ENCODE measurements at places on chromosomes 6 and 20.
A peak's percentile ranks its signal among the peaks of the same experiment; 100 is the strongest.

- no peak for ATAC-seq
These were observed 76.1 kb downstream of the SLC22A3 start for GRCh38 chr6:160424256-160424655.

DNA sequence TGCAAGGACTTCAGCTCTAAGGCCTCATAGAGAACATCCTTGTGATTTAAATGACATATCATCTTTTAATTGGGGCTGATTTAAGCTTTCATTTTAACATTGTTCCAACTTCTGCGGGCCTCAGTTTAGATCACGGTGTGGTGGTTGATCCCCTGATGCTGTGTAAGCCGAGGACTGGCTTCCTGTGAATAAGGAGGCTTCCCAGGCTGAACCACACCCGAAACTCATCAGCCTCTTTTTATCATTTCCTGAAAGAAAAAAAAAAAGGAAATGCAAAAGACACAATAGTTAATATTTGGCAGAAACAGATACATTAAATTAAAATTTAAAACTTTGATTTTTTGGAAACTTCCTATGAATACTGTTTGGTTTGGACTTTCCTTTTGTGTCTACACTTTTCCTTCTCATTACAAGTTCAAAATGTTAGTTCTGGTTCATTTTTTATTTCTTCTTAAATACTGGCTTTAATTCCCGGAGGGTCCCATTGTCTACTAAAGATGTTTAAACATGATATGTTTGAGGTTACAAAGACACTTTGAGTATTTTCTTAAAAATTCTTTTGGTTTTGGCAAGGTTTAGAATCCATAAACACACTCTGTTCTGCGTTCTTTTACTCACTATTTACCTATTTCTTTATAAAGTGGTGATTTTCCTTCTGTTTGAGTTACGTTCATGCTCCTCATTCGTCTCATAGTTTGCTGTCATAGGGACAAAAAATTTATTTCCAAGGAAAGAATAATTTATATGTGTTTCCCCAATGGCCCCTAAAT is 230.0 kb upstream of the SULF2 start:
- ATAC-seq = no peak

DNA sequence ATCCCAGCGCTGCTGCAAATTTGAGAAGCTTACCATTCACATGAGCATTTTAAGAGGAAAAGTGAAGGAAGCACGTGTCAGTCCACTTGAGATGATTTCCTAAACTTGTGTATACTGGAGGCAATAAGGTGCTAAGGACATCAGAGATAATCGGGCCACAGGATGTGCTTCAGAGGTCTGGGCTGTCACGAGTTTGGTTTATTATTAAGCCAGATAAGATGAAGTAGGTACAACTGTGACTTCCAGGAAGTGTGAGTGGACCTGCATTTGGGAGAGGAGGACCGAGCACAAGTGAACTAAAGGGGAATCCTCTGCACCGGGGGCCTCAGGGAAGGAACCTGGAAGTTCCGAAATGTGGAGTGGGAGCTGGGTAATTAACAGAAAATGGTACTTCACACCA is 1.4 kb downstream of the SAMD5 start:
- no peak for ATAC-seq

GRCh38 chr6:27865850-27866356 is 46.3 kb downstream of the OR2B2 start:
- no peak for ATAC-seq

- no peak for ATAC-seq
These were observed 80.0 kb upstream of the TNFAIP3 start for GRCh38 chr6:137787016-137787415.

GRCh38 chr6:89412071-89413005 is at the start of gene RRAGD:
TSS of gene RRAGD (minus strand) at chr6:89412273. CDS start at chr6:89411993, 280 bp downstream.
- peak; percentile 89 for ATAC-seq

DNA sequence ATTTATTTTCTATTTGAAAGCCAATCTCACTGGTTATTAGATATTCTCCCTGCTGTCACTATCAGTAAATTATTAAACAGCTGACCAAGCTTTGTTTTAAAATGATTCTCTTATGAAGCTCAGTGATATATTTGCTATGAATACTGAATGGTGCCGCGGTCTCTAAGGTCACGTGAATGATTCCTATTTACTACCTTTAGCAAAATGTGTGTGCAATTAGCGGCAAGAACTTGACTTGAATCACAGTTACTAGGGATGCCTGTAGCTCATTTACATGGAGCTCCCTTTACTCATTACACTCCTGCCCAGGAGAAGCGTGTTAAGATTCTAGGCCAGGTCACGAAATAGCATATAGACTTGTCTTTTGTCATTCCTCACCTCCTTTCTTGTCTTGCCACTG is 12.4 kb upstream of the PTPRT start:
- no peak for ATAC-seq

- no peak for ATAC-seq
These were observed 285.2 kb downstream of the FOXC1 start for GRCh38 chr6:1894954-1895353.

DNA sequence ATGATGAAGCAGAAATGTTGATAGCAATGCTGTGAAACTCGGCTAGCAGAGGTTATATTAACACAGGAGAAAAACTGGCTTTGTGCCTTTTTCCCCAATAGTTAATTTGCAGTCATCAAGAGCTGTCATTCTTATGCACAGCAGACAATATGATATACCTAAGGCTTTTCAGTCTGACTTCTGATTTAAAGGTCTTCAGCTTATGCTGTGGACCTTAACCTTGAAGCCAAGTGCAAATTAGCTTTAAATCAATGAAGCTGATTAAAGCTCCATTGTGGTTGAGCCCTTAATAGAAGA is 171.6 kb upstream of the ID4 start:
- ATAC-seq = no peak

GRCh38 chr20:43942667-43943285 is 28.1 kb downstream of the TOX2 start:
- ATAC-seq = peak; percentile 66

DNA sequence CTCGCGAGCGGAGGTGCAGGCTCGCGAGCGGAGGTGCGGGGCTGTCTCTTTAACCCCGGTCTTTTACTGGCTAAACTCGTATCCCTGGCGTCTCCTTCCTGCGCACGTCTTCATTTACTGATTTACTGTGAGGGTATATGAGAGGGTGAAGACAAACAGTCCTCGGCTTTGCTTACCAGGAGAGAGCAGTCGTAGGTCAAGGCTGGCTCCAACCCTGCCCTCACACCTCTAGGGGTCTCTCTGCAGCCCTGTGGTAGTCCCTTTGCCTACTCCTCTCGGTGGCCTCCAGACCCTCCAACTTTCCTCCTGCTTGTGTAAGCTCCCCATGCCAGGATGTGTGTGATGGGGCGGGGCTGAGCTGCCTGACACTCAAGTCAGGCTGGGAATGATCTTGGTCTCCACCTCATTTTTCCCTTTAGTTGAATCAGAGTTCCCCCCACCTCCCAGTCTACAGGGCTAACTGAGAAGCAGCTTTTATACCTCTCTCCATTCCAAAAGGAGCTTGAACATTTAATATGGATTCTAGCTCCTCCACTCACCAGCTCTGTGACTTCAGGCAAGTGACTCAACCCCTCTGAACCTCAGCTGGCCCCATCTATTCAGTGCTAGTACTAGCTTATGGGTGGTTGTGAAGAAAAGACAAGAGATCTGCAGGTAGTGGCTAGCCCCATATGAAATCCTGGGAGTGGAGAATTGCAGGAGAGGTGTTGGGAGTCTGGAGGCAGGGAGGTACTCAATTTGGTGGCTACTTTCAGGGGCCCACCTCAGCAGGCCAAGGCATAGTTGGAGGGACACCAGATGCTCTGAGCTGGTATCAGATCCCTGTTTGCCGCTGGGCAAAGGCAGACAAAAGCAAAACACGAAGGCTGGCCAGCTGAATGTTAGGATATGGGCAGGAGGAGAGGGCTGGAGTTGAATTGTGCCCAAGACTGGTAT is 902 bp downstream of the SLC29A1 start:
- ATAC-seq = peak; percentile 21

DNA sequence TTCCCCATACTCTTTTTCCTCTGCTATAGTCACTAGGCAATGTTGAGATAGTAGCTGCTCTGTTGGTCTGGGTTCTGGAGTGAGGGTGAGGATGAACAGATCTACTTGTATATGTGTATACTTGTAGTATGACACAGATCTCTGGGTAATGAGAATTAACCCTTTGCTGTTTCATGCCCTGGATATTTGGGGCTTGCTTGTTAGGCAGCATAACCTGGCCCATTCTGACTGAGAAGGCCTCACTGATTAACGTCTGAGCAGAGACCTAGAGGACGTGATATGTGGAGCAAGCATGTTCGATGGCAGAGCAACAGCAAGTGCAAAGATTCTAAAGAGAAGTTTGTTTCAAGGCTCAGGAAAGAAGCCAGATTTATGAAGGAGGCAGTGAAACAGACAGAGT is 94.4 kb downstream of the TRMT6 start:
- no peak for ATAC-seq

DNA sequence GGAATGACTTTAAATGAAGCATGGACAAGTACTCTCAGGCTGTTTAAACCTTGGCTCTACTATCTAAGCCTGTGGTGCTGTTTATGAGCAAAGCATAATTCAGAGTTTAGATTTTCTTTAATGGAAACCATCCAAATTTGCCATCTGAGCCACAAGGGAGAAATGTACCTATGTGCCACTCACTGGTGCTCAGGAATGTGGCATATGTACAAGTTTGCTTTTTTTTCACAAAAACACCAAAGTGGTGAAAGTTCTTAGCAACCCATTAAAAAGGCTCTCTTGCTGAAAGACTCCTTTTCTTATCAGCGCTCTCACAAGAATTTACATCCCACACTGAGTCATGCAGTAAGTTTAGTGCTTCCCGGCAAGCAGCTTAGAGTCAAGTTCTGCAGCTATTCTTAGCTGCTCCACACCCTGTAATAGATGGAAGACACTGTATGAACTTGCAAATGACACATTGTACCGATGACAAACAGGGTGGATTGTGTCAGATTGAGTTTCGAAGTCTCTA is 57.3 kb upstream of the MLIP start:
- no peak for ATAC-seq

GRCh38 chr6:128363020-128363813 is 157.2 kb downstream of the PTPRK start:
- ATAC-seq = no peak

DNA sequence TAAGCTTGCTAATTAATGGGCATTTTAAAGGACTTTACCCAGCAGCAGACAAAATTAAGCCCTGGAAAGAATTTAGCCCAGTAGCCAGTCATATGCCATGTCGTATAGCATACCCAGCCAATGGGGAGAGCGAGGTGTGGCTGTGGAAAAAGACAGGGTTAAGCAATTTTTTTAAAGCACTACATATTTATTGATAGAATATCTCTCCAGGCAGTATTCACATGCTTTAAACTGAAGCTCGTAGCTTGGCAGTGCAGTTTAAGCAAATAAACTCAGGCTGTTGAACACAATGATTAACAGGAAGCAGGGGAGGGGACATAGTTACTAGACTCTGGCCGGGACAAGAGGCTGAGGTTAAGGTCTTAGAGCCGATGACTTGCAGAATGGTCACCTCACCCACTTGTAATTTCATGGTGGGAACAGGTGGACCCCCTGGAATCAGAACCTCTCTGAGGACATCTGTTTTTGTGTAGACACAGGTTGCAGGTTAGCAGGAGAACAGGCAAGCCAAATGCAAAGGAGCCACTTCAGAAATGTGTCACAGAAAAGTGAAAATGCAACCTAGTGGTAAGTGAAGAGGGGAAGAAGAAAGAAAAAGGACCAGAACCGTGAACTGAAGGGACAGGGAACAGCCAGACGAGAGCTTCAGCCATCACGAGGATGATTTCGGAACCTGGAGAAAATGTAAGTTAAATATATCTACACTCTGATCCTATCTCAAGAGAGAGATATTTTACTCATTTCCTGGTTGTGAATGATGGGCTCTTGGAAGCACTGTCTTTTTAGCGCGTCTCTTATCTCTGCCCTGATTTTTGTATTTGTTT is 7.2 kb downstream of the GCNT2 start:
- peak; percentile 69 for ATAC-seq

- ATAC-seq = no peak
These were observed 12.3 kb upstream of the UBE2V1 start for GRCh38 chr20:50125279-50125678.

DNA sequence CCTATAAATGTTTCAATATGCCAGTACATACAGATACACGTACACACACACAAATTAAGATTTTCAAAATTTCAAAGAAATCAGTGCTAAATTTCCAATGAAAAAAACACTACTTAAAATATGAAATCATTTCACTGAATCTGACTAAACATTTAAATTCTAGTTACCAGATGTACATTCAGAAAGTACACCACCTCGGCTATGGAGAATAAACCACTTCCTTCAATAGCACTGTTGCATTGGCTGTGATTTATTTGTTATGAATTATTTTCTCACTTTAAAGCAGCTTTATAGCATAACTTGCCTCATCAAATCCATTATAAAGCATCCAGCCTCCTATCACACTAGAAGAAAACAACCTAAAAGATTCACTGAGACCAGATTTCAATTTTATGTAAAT is 36.6 kb downstream of the HBS1L start:
- no peak for ATAC-seq

DNA sequence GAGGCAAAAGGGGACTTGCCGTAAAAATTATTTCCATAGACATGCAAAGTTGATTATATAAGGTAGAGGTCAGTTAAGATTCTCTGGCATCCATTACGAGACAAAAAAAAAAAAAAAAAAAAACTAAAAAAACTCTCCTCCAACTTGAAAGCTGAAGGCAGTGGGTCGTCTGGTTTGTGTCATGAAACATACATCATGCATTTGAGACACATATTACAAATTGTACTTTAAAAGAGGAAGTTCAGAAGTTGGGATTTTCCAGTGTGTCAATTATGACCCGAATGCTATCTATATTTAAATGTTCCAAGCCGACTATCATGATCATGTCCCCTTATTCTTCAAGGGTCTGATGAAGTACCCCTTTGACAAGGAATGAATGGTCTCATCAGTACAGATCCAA is 125.1 kb downstream of the ZNF217 start:
- no peak for ATAC-seq

DNA sequence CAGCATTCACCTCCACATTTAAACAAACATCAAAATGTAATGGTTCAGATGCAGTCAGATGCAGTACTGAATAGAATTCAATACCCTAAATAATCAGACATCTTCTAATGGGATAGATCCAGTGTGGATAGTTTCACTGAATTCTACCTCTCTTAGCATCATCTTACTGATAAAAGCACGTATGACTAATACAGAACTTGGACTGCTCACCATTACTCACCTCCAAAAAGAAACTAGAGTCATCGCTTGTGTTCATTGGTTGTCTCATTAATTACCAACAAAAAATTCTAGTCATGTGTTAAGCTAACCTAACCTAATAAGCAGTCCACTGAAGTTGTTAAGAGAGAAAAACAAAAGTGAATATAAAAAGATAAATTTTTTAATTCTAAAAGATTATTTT is 165.9 kb upstream of the IRAK1BP1 start:
- ATAC-seq = peak; percentile 24

GRCh38 chr6:41344876-41345275 is 9.5 kb downstream of the NCR2 start:
- peak; percentile 96 for ATAC-seq

Measured in activated CD4-positive, CD25-positive, alpha-beta regulatory T cell treated with anti-CD3 and anti-CD28 coated beads, Interleukin-2, amount 50 U/mL, for 24 hours (primary cell).